ENCODE measurements at places on chromosomes 7 and 10. TPM values are rescaled to one million over a fixed set of nuclear protein-coding genes. Genes with fewer than 3 reads are reported as not detected.

DNA sequence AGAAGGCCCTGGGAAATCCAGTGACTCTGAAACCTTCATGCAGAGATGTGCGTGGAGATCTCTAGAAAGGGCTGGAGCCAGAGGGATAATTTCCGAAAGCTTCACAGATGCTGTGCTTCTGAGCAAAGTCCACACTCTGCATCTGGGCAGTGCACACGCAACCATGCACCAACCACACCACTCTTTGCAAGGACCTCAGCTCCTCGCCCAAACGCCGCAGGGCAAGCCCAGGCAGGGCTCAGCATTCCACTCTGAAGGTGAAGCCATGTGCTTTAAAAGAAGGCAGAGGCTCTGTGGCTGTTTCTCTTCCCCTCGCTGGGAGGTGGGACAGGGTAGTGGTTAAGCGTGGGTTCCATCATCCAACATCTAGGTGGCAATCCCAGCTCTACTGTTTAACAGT is 48.4 kb downstream of the ASB13 start:
- DNase-seq = no peak

DNA sequence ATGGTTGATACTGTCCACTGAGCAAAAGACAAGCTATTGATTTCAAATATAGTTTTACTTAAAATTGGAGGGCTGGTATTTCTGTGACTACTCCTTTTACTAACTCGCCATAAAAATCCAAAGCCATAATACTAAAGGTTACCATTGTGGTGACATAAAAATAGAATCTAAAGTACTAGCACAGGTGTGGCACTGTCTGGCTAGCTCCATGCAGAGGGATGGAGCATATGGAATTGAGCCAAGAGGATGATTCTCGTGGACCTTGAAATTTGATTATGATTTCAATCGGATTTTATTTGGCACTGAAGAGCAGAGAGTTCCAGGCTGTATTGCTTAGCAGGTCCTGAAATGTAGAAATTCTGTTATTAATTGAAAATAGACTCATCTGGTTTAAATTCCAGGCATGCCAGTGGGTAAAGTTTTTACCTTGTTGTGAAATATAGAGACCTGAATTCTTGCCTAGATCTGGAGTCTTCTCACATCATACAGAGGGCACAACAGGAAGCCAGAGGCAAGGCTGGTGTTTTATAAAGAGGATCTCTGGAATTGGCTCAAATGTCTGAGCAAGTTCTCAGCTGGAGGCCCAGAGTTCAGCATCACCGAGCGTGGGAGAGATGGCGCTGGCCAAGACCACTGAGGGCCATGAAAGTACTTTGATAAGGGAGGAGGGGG is 29.9 kb upstream of the DLD start:
- peak; percentile 22 for DNase-seq

DNA sequence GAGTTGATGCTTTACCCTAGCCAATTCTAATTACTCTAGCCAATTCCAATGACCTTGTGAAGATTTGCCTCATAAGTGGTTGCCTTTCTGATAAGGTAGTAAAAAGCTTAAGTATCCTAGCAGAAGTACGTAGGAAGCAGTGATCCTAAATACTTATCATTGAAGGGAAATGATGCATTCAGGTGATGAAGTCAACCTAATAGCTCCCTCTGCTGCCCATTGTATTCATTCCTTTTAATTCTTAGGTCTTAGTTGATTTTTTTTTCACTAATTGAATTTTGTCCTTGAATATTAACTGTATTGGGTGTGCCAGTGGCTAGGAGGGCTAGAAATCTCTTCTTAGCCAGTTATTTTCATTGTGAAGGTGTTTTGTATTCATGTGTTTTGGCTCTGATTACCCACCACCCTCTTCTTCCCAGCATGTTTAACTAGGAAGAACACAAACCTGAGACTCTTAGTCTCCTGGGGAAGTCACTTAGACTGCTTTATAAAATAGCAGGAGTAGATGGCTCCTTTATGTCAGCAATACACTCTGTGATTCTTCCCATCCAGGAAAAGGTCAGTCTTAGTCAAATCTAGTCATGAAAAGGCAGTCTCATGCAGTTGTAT is 46.3 kb downstream of the PLEKHA8 start:
- DNase-seq = peak; percentile 54

GRCh38 chr10:108358912-108359311 is 1194.4 kb upstream of the SORCS1 start:
- DNase-seq = peak; percentile 86

GRCh38 chr7:36192877-36193276 is 39.8 kb downstream of the EEPD1 start:
- no peak for DNase-seq

- DNase-seq = peak; percentile 52
Observed at GRCh38 chr10:9254353-9254752, 1199.9 kb downstream of the GATA3 start.

- DNase-seq = no peak
Observed at GRCh38 chr7:111765751-111766643, 203.7 kb upstream of the IMMP2L start.

- DNase-seq = no peak
Observed at GRCh38 chr10:79494871-79495705, 17.2 kb upstream of the EIF5AL1 start.

DNA sequence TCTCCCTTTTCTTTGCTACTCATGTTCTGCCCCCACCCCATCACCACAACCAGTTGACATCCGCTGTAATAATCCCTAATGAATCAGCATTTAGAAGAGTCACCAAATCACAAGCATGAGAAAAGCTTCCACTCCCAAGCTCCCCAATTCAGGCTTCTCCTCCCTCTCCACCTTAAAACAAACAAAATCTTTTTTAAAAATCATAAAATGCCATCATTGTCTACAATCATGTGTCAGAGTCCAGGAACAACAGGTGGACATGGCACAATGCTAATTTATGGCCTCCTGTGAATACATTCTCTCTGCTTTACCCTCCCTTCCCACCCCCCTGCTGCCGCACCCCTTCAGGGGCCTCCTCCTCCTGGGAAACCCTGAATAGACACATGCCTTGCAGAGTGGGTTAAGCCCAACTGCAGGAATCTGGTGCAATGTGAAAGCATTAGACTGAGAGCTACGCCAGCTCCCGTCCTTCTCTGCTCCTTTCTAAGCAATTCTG is 3.7 kb downstream of the LRRC4 start:
- no peak for DNase-seq

DNA sequence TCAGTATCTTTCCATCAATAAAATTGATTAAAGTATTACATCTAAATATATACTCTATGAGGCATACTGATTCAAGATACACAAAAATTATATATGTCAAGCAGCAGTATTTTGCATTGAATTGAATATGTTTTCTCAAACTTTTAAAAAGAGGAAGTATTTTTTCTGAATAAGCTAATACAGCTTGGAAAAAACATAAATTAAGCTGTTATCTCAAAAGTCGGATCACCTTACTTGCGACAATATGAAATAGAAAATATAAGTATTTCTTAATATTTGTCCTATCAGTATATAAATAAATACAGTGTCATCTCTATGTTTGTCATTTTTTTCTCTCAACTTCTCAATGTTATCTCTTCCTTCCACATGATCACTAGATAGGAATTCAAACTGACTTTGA is 139.3 kb downstream of the MBL2 start:
- DNase-seq = no peak

GRCh38 chr10:27534161-27534700 is 30.1 kb downstream of the RAB18 start:
- DNase-seq = no peak

DNA sequence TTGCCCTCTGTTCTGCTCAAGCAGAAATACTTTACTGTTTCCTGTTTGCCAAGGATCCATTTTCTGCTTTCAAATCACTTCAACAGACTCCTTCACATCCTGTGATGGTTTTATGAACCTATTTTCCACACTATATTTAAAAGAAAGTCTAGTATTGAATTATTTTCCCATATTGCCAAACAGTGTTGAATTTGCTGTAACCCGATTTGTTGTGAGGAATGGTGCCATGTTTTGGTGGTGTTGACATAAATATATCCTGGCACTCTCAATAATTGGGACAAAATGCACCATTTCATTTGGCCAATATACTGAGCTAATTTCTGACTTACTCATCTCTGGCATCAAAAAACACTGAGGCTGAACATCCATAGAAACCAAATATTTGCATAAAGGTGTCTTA is 615.4 kb upstream of the SEMA3D start:
- no peak for DNase-seq

DNA sequence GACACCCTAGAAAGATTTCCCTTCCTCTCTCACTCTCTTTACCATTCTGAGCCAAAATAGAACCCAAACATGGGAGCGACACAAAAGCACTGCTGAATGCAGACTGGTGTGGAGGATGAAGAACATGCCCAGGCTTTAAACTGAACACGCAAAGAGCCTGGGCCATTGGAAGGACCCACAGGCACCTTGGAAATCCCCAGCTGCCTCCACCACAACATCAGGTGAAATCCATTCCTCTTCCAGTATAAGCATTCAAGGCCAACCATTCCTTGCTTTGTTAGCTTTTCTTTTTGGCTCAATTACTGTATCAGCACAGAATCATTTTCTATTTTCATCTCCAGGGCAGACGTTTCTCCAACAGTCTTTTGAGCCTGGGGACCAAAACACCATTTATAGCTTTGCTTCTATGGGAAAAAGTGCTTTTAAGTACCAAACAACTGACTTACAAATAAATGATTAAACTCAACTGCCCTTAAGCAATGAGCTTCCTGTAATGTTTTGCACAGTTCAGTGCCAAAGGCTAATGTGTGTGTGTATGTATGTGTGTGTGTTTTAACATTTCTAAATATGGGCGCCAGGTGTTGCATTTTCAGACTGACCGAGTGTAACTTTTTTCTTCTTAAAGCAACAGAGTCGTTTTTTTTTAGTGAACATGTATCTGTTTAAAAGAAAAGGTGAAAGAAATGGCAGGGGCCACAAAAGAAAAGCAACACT is 16.2 kb upstream of the BLNK start:
- DNase-seq = peak; percentile 1

DNA sequence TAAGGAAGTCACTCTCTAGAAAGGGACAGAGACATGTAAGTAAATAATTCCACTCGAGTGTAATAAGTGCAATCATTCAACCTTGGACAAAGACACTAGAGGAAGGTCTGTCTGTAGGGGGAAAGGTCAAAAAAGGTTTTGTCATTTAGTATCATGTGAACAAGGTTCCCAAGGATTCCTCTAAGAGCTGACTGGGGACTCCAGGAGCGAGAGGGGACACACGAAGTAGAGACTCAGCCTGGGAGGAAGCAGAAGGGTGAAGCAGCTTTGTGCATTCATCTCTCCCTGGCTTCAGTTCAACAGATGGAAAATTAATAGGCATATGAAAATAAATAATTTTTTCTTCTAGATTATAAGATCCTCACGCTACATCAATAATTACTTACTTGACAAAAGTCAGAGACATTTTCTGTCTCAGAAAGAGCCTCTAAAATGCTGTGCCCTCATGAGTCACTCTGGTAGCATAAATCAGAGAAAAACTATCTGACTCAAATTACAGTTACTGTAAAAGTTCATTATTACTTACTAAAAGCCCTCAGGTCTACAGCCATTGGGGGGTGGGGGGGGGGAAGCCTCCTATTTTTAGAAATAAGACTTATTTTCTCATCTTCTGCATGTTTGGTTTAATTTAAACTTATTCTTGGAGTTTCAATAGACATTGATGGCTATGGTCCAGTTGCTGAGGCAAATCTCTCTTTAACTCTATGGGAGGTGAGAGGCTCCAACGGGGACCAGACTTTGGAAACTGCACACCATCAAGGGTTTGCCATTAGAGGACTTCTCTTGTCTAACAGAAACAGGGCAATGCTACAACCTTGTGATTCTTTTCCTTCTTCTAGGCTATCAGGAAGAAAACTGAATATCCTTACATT is 275.1 kb upstream of the KLF14 start:
- DNase-seq = peak; percentile 84

GRCh38 chr10:100006243-100006886 is 3.4 kb downstream of the DNMBP start:
- DNase-seq = peak; percentile 98

DNA sequence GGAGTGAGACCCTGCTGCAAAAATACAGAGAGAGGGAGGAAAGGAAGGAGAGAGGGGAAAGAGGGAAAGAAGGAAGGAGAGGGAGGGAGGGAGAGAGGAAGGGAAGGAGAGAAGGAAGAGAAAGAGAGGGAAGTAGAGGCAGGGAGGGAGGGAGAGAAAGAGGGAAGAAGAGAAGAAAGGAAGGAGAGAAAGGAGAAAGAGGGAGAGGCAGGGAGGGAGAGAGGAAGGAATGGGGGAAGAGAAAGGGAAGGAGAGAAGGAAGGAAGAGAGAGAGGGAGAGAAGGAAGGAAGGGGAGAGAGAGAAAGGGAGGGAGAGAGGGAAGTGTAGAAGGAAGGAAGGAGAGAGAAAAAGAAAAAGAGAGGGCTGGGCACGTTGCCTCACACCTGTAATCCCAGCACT is 121.7 kb downstream of the TMEM130 start:
- no peak for DNase-seq

GRCh38 chr7:42093349-42093905 is 143.6 kb downstream of the GLI3 start:
- no peak for DNase-seq

DNA sequence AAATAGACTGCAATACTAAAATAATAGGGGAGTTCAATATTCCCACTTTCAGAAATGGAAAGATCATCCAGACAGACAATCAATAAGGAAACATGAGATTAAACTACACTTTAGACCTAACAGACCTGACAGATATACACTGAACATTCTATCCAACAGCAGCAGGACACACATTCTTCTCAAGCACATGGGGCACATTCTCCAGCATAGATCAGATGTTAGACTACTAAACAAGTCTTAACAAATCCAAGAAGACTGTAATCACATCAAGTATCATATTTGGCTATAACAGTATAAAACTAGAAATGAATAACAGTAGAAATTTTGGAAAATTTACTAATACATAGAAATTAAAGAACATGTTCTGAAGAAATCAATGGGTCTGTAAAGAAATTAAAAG is 458.9 kb upstream of the ANKRD30A start:
- DNase-seq = no peak

DNA sequence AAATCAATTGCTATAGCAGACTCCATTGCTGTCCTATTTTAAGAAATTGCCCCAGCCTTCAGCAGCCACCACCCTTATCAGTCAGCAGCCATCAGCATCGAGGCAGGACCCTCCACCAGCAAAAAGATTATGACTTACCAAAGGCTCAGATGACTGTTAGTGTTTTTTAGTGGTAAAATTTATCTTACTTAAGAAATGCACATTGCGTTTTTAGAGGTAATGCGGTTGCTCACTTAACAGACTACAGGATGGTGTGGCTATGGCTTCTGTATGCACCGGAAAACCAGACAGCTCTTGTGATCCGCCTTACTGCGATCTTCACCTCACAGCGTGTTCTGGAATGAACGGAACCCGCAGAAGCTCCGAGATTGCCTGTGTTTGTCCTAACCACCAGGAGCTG is 58.1 kb downstream of the WDR37 start:
- no peak for DNase-seq

ARMC3 gene
- total RNA-seq = not detected

NEURL1 gene
- 19.9 TPM for total RNA-seq

PAPOLB gene
- total RNA-seq = not detected

OGDHL gene
- 3.0 TPM for total RNA-seq

DEPP1 gene
- total RNA-seq = 38.8 TPM

OR2A12 gene
- not detected for total RNA-seq

HNRNPA2B1 gene
- total RNA-seq = 183 TPM

SLC29A3 gene
- 2.7 TPM for total RNA-seq

EEF1AKMT2 gene
- total RNA-seq = 28.9 TPM

ZNF273 gene
- 16.0 TPM for total RNA-seq
